ENCODE measurements at places on chromosomes 2 and 18. TPM values are rescaled to one million over a fixed set of nuclear protein-coding genes. Genes with fewer than 3 reads are reported as not detected.

RUFY4 gene
- not detected for total RNA-seq

ANKRD30BL gene
- total RNA-seq = not detected

PUM2 gene
- total RNA-seq = 39.9 TPM

- no peak for DNase-seq
These were observed 360.3 kb downstream of the LRRTM1 start for GRCh38 chr2:79944205-79944604.

DNA sequence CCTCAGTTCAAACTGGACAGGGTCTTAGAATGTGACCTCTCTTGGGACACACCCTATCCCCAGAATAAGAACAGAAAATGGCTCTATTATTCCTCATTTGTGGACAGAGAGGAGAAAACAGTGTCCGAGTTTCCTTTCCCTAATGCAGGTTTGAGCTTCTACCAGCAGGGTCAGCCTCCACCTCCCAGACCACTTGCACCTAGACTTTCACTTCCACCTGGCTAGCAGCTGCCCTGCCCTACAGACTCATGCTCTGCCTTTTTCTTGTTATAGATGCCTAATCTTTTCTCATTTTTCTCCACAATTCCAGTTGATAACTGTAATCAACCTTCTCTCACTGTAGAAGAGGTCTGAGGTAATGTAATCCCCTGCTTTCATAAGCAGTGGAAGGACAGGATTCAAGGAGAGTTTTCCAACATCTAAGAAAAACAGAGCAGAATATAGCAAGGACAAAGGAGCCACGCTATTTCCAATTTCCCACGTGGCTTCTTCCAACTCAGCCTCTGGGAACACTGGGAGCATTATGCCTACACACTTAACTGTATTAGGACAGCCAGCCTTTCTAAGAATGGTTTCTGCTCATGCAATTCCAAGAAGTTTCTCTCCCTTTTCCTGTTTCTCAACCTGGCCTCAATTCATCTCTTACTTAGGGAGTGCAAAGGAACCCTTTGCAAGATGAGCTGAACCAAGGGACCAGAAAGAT is 239.8 kb downstream of the BCL11A start:
- DNase-seq = no peak

PARD6G gene
- 6.1 TPM for total RNA-seq

OTOS gene
- total RNA-seq = not detected

MYCN gene
- 3.7 TPM for total RNA-seq

- DNase-seq = no peak
These were observed 642.3 kb upstream of the LINC00305 start for GRCh38 chr18:64791236-64791635.

- DNase-seq = peak; percentile 89
These were observed 29.3 kb upstream of the NFATC1 start for GRCh38 chr18:79366177-79367094.

GATA6 gene
- 3.5 TPM for total RNA-seq

DNA sequence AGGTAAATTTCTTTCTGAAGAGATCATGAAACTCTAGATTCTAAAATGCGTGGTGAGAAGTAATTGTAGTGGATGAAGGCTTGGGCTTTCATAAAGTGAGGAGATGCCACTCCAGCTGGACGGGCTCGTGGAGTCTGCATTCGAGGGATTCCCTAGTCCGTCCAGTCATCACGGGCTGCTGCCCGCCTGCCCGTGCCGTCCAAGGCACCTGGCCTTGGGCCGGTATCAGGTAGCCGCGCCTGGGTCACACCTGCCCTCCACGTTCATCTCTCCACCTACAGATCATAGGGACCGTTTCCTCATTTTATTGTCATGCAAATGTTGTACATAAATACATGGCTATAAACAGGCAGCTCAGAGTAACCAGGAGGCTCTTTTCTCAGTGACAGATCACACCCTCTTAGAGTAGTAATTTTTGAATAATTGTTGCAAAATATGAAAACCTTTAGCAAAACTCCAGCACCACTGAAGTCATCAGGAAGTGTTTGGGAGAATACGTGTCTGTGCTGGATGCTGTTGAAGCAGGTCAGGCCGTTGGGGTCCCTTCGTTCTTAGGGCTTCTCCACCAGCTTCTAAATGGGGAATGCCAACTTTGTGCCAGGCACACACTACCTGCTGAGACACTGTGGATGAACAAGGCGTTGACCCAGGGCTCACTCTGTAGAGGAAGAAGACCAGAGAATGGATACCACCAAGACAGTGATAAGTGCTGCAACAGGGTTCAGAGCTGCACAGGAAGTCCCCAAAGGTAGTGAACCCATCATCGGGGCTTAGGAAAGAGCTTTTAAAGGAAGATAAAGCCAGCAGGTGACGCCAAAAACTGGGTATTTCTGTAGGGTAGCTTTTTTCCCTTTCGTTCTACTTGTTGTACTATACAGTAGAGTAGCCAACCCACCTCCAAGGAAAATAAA is 112.5 kb downstream of the FAM210A start:
- no peak for DNase-seq

DNA sequence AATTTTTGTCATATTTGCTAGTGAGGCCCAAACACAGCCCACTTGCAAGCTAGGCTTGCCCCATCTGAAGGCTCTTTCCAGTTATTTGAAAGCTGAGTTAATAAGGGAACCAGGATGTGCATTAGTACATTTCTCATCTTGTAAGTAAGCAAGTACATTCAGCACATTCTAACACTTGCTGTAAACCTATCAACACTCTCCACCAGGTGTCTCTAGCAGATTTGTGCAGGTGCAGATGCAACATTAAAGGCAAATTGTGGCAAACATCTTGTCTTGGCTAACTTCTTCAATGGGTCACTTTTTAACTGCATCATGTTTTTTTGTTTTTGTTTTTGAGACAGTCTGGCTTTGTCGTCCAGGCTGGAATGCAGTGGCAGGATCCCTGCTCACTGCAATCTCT is 25.3 kb upstream of the MFSD6 start:
- DNase-seq = no peak

DNA sequence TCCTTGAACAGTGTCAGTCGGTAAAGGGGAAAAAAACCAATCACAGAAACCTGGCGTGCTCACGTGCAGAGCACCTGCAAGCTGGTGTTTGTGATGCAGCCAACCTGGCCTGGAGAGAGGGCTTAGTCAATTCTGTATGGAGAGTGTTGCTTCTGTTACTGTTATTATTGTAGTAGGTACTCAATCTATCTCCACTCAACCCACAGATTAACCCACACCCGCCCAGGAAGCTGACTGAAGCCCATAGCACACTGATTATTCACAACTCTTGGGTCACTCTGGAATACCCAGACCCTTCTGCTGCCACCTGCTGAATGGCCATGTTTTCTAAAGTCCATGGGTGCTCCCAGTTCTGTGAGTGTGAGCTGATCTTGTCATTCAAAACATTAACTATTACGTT is 53.9 kb downstream of the TNFRSF11A start:
- DNase-seq = no peak

DNA sequence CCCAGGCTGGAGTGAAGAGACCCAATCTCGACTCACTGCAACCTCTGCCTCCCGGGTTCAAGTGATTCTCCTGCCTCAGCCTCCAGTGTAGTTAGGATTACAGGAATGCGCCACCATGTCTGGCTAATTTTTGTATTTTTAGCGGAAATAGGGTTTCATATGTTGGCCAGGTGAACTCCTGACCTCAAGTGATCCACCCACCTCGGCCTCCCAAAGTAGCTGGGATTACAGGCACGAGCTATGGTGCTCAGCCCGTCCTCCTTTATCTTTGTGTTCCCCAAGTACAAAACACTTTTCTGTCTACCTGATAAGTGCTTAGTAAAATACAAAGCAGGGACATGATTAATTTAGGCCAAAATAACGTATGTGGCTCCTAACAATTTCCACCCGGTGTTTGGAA is 91.2 kb upstream of the STK17B start:
- DNase-seq = no peak

DNA sequence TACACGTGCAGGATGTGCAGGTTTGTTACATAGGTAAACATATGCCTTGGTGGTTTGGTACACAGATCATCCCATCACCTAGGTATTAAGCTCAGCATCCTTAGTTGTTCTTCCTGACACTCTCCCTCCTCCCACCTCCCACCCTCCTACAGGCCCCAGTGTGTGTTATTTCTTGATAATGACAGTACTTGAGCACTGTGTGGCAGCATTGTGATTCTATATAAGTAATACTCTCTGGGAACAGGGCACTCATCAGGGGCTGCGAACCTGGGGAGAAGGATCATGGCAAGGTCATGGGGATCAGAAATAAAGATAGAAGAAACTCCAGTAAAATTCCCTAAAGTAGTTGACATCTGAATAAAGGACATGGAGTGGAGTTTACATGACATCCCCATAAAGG is 1256.2 kb upstream of the CRIM1 start:
- DNase-seq = no peak
